T-helper 2 cell (primary cell): ENCODE measurements at places on chromosomes 11 and 22.

- DNase-seq, result no peak
Observed at GRCh38 chr11:127521413-127521812, 520.8 kb upstream of the KIRREL3 start.

DNA sequence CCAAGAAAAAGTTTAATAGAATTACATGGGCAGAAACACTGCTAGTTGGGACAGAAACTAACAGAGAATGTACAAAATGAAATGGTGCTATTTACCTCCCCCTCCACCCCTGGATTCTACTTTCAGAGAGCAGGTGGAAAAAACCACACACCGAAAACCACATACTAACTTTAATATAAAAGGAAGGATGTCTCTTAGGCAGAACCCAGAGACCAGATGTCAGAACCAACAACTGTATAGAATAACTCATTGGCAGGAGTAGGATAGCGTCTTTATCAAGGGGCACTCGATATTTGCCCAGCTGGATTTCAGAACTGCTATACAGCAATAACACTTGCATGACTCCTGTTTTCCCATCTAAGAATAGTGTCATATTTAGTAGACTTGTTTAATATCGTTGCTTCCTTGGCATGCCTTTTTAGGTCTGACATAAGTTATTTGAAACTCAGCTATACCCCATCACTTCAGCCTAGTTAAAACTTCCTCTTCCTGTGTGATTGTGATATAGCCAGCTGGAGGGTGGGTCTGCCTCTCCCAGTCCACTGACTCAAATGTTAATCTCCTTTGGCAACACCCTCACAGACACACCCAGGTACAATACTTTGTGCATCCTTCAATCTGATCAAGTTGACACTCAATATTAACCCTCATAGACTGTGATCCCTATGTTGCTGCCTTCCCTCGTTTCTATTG lies 1.2 kb downstream of the SLC22A25 start:
- DNase-seq, result no peak

DNA sequence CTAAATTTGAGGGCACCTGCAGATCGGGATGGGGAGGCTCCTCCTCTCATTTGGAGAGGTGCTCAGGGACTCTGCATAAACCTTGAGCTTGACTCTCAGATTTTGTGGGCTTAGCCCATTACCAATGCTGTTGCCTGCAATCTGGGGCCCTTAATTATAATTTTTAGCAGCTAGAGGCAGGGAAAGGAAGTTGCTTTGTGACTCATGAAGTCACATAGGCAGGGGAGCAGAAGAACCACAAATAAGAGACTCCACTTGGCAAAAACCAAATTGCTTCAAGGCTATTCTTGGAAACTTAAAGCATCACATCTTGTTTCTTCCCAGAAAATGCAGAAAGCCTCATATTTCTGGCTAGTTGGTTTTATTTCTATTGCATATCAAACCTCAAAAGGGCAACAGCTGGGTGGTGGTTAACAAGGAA lies 46.9 kb downstream of the MICAL2 start:
- no peak for DNase-seq

DNA sequence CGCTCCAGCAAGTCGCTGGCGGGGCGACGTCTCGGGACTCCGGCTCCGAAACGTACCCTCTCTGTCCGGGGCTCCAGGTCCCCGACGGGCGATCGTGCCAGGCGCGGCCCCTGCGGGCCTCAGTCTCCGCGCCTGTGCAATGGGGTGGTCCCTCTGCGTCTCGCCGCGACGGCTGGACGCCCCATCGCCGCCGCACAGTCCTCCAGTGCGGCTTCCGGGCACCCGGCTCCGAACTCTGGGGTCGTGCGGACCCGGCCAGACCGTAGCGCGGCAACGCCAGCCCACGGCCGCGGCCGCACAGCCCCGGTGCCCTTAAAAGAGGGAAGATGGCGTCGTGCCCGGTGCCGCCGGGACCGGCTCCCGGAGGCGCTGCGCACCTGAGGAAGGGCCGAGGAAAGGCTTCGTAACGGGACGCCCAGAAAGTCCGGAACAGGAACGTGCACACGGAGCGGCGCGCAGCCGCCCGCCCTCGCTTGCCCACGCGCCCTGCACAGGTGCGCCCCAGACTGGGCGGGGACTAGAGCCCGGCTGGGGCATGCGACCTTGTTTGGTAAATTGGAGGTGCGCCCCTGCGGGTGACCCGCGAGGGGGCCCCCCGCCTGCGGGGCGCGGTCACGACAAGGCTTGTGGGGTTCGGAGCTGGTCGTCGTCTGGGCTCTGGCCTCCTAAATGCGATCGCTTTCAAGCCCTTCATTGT lies 525 bp downstream of the BIK start:
- DNase-seq, result peak; percentile 59

GRCh38 chr11:44094260-44094868 lies 1.1 kb upstream of the EXT2 start:
- DNase-seq, result peak; percentile 68

DNA sequence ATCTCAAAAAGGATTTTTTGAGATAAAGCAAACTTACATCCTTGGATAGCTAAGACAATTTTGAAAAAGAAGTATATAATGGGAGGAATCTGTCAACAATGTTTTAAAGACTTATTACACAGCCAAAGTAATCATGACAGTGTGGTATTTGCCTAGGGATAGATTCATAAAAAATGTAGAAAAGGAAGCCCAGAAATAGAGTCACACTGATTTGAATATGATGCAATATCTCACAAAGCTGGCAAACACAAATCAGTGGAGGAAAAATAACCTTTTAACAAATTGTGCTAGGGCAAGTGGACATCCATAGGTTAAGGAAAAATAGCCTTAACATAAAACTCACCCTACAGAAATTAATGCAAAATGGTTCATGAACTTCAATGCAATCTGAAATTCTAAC lies 6.0 kb downstream of the XKR3 start:
- DNase-seq, result no peak

- no peak for DNase-seq
Observed at GRCh38 chr22:35489239-35489638, 51.4 kb upstream of the RASD2 start.

- no peak for DNase-seq
Observed at GRCh38 chr22:20786048-20786447, 12.1 kb downstream of the SERPIND1 start.

- no peak for DNase-seq
Observed at GRCh38 chr11:75454987-75455386, 22.0 kb upstream of the KLHL35 start.

- DNase-seq, result no peak
Observed at GRCh38 chr22:22103078-22103875, 120.7 kb upstream of the TOP3B start.

GRCh38 chr11:129143335-129143734 lies 48.8 kb downstream of the ARHGAP32 start:
- no peak for DNase-seq

DNA sequence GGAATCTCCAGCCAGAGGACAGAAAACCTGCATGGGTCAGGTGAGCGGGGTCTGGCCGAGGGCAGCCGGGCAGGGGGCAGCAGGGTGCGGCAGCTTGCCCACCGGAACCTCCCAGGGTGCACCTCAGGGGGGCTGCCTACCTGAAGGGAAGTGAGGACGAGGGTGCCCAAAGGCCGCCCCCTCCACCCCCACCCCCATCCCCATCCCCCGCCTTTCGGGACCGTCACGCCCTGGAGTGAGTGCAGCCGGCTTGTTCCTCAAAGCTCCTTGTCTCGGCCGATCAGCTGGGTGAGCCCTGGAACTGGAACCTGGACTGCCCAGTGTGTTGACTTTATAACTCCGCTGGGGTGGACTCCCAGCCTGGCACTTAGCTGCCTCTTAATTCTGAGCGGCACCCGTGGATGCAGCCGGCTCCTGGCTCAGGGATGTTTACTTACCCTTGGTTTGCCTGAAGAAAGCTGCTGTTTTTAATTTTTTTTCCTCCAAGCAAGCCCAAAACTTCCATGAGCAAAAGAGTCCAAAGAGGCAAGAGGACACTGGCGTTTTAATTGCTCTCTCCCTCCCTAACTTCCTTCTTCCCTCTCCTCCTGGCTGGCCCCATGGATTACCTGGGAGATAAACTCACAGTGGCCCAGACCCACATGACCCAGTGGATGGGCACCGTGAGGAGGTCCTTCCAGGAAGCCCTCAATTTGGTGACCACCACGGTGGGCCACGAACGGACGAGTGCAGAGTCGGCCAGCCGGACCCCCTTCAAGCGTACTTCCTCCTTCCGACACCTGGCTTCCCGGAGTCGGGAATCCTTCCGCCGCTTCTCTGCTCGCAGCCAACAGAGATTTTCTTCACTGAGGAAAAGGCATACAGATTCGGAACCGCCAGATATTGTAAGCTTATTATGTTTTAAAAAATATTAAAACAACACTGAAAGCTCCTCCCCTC lies 87.8 kb upstream of the CRYBB3 start:
- DNase-seq, result no peak

DNA sequence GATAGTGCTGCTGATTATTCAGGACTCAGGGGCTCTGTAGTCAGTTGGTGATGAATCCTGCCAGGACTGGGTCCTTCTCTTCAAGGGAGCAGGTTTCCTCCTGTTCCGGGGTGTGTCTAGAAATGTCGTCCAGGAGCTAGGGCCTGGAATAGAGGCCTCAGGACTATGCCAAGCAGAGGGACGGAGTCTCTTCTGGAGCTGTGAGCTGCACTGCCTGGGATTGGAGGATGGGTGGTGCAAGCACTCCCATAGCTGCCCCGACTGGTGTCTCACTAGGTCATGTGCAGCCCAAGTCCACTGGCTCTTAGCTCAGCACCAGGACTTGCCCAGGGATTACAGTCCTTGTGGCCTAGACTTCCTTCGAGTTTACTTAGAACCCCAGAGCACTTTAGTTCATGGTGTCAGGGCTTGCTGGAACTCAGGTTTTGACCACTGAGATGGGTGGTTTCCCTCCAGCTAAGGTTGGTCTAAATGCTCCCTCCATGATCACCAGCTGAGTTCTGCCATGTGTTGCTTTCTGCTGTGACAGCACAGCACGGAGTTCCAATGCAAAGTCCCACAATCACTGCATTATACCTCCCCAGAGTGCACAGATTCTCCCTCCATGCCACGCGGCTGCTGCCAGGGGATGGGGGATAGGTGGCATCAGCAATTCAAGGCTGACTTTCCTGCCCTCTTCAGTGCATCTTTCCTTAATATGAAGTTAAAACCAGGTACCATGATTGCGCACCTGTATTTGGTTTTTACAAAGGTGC lies 42.6 kb upstream of the SHANK2 start:
- no peak for DNase-seq

- DNase-seq, result no peak
Observed at GRCh38 chr11:19770277-19770676, 57.6 kb downstream of the NAV2 start.

GRCh38 chr11:22957786-22958185 lies 97.5 kb upstream of the CCDC179 start:
- DNase-seq, result no peak

GRCh38 chr11:70109006-70109405 lies 30.9 kb downstream of the ANO1 start:
- DNase-seq, result no peak

GRCh38 chr11:36724742-36725385 lies 126.8 kb upstream of the RAG2 start:
- no peak for DNase-seq

- DNase-seq, result no peak
Observed at GRCh38 chr11:36095716-36096115, 151.9 kb downstream of the LDLRAD3 start.

GRCh38 chr11:2835296-2835695 lies 50.3 kb downstream of the CDKN1C start:
- no peak for DNase-seq

DNA sequence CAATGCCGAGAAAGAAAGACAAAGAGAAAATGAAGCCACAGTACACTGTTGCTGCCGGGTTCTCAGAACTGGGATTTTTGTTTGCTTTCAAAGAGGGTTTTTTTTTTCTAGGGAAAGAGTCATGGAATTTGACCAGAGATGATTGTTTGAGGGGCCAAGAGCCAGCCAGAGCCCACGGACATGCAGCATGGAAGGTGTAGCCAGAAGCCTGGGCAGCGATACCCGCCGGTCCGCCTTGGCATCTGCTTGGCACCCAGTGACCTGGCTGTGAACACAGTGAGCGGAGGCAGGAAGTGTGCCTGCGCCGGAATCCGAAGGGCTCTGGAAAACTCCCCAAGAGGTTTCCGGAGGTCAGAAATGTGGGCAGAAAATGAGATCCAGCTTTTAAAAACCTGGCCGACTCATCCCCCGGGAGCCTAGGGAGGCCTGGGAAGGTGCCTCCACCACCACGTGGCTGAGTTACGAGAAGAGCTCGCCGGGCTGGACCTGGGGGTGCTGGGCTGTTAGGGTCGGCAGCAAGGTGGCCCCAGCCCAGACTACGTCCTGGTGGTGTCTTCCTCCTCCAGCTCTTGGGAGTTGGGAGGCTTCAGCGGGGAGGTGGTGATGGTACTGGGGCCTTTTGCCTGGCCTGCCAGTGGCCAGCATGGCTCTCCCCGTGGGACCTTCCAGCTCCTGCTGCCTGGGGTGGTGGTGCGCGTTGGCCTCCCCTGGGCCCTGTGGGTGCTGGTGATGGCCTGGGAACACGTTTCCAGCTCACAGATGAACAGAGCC lies 61.6 kb upstream of the PPARA start:
- DNase-seq, result no peak

GRCh38 chr22:39570226-39570625 lies 327 bp upstream of the CACNA1I start:
- no peak for DNase-seq

- DNase-seq, result no peak
Observed at GRCh38 chr11:93340223-93340622, 9.7 kb downstream of the DEUP1 start.

GRCh38 chr22:29703569-29704195 lies 16.1 kb upstream of the CABP7 start:
- DNase-seq, result no peak

DNA sequence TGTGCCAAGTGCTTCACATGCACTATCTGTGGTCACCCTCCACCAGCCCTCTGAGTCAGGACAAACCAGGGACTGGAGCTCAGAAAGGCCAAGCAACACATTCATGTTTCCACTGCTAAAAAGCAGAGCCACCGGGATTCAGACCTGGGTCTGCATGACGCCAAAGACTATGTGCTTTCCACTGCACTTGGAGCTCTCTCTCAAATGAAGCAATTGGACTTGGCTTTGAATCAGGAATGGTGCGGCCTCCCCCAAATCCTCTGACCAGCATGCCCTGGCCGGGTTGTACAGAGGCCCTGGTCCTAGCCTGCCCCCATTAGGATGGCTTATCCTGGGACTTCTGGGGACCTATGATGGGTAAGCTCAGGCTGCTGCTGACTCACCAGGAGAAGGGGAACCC lies 80.7 kb downstream of the PKNOX2 start:
- DNase-seq, result no peak

- DNase-seq, result no peak
Observed at GRCh38 chr22:36463783-36464184, 17.7 kb downstream of the TXN2 start.

DNA sequence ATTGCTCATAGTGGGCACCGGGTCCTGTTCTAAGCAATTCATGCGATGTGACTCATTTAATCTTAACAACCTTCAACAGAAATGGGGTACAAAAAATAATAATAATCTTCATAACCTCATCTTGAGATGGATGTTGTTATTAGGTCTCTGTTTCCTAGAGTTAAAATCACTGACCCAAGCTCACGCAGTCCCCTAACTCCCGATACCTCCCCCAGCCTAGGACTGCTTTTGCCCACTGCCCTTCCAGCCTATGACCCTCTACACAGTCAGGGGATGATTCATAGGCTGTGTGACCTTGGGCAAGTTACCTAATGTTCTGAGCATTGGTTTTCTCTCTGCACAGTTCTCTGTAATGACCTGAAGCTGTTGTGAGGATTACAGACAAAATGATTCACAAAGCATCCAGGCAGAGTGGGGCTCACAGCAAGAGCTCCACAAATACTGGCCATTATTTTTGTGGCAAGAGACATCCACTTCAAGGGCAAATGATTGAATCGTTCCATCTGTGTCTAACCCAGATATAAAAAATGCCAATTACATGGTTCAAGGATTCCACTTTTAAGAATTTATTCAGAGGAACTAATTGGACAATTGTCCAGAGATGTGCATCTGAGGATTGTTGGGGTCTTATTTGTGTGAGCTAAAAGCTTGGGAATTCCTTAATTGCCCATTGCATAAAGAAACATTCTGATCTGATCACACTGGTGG lies 20.0 kb downstream of the MTFP1 start:
- no peak for DNase-seq
